ENCODE measurements at places on chromosomes 1 and 21. TPM values are rescaled to one million over a fixed set of nuclear protein-coding genes. Genes with fewer than 3 reads are reported as not detected.

TMEM51 gene
- polyA plus RNA-seq, result 12.6 TPM

IL20 gene
- not detected for polyA plus RNA-seq

ENAH gene
- 33.1 TPM for polyA plus RNA-seq

GNAT2 gene
- polyA plus RNA-seq, result 0.14 TPM

SPRR2G gene
- not detected for polyA plus RNA-seq

DNA sequence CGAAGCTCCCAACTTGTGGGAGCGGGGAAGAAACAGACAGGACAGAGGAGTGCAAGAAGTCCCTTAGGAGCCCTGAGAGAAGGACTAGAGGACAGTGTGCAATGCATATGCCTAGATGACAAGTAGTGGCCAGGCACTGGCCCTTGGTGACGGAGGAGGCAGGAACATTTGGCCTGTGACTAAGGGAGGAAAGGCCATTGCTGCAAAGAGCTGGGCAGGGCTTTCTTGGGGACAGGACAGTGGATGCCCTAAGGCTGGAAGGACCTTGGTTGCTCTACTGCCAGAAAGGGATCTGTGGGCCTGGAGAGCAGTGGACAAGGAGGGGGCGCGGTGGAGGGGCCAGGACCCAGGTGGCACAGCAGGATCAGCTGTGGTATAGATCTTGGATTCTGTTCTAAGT, 481.3 kb downstream of the CAMTA1 start:
- H3K4me3 ChIP-seq, result no peak overlapping the region
- no peaks in the 10 kb centered on the region for H3K36me3 ChIP-seq
- no peaks in the 10 kb centered on the region for H3K4me1 ChIP-seq
- no peak overlapping the region for H3K27ac ChIP-seq
- no peaks in the 10 kb centered on the region for H3K27me3 ChIP-seq

DNA sequence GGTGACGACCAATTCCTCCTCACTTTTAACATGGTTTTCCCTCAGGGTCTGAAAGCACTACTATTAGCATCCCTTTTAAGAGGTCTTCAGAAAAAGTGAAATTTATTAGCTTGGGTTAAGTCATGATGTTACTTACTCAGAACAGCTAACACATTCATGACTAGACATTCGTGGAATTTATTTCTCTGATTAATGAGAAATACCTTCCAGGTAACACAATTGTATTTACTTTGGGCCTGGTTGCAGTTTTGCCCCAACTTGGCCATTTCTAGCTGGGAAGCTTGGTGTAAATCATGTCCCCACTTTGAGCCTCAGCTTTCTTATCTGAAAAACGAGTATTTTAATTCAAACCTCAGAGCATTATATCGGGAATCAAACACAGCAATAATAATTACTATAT, 119.2 kb upstream of the SPATA6 start:
- H3K4me1 ChIP-seq, result peaks cover 8% of the 10 kb centered on the region
- no peak for DNase-seq
- H3K4me3 ChIP-seq, result no peak overlapping the region
- no peaks in the 10 kb centered on the region for H3K27me3 ChIP-seq
- H3K27ac ChIP-seq, result no peak overlapping the region

DNA sequence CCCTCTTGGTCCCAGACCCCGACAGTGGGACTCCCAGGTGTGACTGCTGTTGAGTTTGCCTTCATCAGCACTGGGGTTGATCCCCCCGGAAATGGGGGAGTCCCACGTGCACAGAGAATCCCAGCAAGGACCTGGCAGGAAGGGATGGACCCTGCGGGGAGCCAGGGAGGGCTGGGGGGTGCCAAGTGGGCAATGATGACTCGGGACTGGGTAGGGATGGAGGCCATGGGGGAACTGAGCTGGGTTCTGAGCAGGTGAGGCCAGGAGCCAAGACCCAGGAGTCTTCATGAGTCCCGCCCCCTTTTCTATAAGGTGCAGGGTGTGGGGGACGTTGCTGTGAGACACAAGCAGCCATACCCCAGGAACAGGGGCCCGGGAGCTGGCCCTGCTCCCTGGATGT, 103.8 kb downstream of the CRYAA start:
- H3K27me3 ChIP-seq, result no peaks in the 10 kb centered on the region
- H3K36me3 ChIP-seq, result no peaks in the 10 kb centered on the region
- no peak overlapping the region for H3K4me3 ChIP-seq
- no peaks in the 10 kb centered on the region for H3K4me1 ChIP-seq
- no peak for DNase-seq

- H3K36me3 ChIP-seq, result peaks cover 22% of the 10 kb centered on the region
- no peak overlapping the region for H3K4me3 ChIP-seq
- no peak overlapping the region for H3K27ac ChIP-seq
- peak; percentile 19 for DNase-seq
Measured at GRCh38 chr1:155729031-155729898, 40.4 kb downstream of the DAP3 start.

GRCh38 chr21:38920631-38921398, 115.1 kb downstream of the ETS2 start:
- H3K27me3 ChIP-seq, result no peaks in the 10 kb centered on the region
- H3K4me1 ChIP-seq, result no peaks in the 10 kb centered on the region
- H3K27ac ChIP-seq, result no peak overlapping the region
- no peak for DNase-seq

GRCh38 chr1:37400466-37401225, 73.7 kb upstream of the ZC3H12A start:
- H3K36me3 ChIP-seq, result no peaks in the 10 kb centered on the region
- DNase-seq, result no peak
- no peak overlapping the region for H3K4me3 ChIP-seq
- no peak overlapping the region for H3K27ac ChIP-seq
- H3K4me1 ChIP-seq, result peaks cover under 1% of the 10 kb centered on the region

- H3K27me3 ChIP-seq, result no peaks in the 10 kb centered on the region
- H3K36me3 ChIP-seq, result no peaks in the 10 kb centered on the region
- no peak overlapping the region for H3K4me3 ChIP-seq
- no peaks in the 10 kb centered on the region for H3K4me1 ChIP-seq
- H3K27ac ChIP-seq, result no peak overlapping the region
Measured at GRCh38 chr1:46589529-46589928, 14.5 kb downstream of the MKNK1 start.

DNA sequence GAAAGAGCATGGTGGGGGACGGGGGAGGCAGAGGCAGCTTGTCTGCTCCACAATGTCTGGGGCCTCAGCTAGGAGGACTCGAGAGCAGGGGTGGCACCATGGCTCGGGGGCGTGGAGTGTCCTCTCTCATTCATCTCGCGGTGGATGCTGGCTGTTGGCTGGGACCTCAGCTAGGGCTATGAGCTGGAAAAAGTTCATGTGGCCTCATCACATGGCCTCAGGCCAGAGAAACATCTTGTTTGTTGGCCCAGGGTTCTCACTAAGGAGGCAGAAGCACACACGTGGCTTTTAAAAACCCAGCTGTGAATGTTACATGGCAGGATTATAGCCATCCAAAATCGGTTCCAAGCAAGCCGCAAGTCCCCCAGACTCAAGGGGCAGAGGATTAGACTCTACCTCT, 6.2 kb upstream of the CENPS start:
- DNase-seq, result no peak
- H3K27ac ChIP-seq, result no peak overlapping the region
- peaks cover 17% of the 10 kb centered on the region for H3K36me3 ChIP-seq
- no peaks in the 10 kb centered on the region for H3K4me1 ChIP-seq
- H3K4me3 ChIP-seq, result no peak overlapping the region

DNA sequence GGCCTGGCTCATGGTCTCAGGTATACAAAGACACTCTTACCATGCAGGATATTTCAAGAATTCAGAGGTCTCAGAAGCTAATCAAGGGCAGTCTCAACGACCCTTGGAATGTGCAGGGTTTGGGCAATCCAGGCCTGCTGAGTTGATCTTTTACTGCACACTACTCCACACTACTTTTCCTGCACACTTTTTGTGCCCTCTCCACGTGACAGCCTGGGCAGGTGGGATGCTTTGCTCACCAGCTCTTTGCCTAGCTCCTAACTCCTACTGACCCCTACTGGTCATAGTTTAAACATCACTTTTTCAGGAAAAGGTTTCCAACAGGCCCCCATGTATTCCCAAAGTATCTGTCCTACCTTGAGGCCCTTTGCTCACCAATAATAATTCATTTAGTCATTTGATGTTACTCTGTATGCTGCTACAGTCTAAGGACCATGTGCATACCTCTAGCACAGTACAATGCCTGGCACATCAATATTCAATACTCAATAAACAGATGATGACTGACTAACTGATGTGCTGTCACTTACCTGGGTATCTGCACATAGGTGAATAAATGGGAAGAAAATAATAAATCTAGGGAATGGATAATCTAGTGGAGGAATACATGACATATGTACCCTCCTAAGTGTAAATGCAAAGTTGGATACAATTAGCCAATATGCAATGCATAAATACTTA, 9.6 kb downstream of the DUSP23 start:
- H3K27ac ChIP-seq, result no peak overlapping the region
- DNase-seq, result no peak
- no peaks in the 10 kb centered on the region for H3K27me3 ChIP-seq
- no peak overlapping the region for H3K4me3 ChIP-seq
- H3K36me3 ChIP-seq, result no peaks in the 10 kb centered on the region

GRCh38 chr1:217539510-217539909, 91.4 kb downstream of the GPATCH2 start:
- H3K27me3 ChIP-seq, result no peaks in the 10 kb centered on the region
- H3K27ac ChIP-seq, result no peak overlapping the region
- H3K4me3 ChIP-seq, result no peak overlapping the region
- H3K4me1 ChIP-seq, result no peaks in the 10 kb centered on the region
- no peaks in the 10 kb centered on the region for H3K36me3 ChIP-seq

GRCh38 chr1:18110598-18110939, 3.0 kb downstream of the IGSF21 start:
- H3K4me1 ChIP-seq, result peaks cover 16% of the 10 kb centered on the region
- no peak for DNase-seq
- no peaks in the 10 kb centered on the region for H3K36me3 ChIP-seq
- no peak overlapping the region for H3K27ac ChIP-seq

DNA sequence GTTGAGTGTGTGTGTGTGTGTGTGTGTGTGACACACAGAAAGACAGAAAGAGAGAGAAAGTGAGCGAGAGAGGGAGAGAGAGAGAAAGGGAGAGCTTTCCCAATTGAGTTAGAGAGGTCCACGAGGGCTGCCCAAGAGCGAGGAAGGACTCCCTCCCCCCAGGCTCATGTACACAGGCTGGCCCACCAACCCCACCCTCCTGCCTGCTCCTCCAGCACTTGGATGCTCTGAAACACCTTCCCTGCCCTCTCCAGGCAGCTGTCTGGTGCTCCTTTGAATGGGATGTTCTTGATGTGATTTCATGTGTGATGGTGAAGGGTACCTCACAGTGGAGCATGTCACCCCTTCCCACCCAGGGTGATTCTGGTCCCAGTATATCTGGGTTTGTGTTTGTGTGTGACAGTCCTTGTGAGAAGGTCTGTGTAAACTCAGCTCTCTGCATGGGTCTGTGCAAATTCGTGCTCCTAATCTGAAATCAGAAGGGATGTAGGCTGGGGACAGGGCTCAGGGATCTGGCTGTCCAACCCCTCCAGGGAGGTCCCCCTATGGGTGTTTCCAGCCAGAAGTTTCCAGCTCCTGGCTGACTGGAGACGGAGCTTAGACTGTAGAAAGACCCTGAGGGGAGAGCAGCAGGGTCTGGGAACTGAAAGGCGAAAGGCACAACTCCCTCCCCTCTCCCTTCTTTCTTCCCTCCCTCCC, 6.8 kb upstream of the PEAR1 start:
- H3K27ac ChIP-seq, result no peak overlapping the region
- no peaks in the 10 kb centered on the region for H3K27me3 ChIP-seq
- no peaks in the 10 kb centered on the region for H3K36me3 ChIP-seq
- DNase-seq, result no peak
- H3K4me1 ChIP-seq, result peaks cover 8% of the 10 kb centered on the region

GRCh38 chr1:227888404-227889046, 59.2 kb downstream of the WNT9A start:
- H3K27ac ChIP-seq, result no peak overlapping the region
- peaks cover 5% of the 10 kb centered on the region for H3K4me1 ChIP-seq
- no peak overlapping the region for H3K4me3 ChIP-seq
- H3K36me3 ChIP-seq, result no peaks in the 10 kb centered on the region
- no peak for DNase-seq

- no peaks in the 10 kb centered on the region for H3K36me3 ChIP-seq
- no peaks in the 10 kb centered on the region for H3K27me3 ChIP-seq
- no peak overlapping the region for H3K4me3 ChIP-seq
- no peak for DNase-seq
- peaks cover 2% of the 10 kb centered on the region for H3K4me1 ChIP-seq
Measured at GRCh38 chr1:14887044-14887566, 266.4 kb upstream of the TMEM51 start.

DNA sequence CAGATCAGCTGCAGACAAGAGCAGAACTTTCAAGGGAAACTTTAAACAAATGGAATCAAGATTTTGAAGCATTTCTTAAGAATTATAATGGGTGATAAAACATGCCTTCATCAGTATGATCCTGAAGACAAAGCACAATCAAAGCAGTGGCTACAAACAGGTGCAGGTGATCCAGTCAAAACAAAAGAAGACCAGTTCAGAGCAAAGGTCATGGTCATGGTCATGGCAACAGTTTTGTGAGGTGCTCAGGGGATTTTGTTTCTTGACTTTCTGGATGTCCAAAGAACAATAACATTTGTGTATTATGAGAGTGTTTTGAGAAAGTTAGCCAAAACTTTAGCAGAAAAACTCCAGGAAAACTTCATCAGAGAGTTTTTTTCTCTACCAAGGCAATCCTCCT, 681.7 kb upstream of the PTBP2 start:
- H3K36me3 ChIP-seq, result no peaks in the 10 kb centered on the region
- no peak overlapping the region for H3K27ac ChIP-seq
- H3K4me1 ChIP-seq, result no peaks in the 10 kb centered on the region
- H3K27me3 ChIP-seq, result no peaks in the 10 kb centered on the region

DNA sequence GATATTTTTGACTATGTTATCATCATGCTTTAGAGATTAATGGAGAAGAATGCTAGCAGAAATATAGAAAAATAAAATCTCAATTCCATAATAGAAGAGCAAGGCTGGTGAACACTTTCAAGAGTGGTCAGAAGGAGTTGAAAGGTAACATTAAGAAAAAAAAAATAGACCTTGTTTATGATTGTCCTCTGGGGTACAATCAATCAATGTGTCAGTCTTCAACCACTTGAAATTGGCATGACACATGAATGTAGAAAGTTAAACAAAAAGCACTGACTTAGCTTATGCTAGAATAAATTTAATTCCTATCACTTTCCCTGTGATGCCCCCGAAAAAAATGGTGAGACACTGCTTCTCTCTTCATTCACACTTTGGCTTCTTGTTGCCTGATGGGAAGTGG, 750.3 kb upstream of the ADGRL2 start:
- no peaks in the 10 kb centered on the region for H3K36me3 ChIP-seq
- no peaks in the 10 kb centered on the region for H3K4me1 ChIP-seq
- no peaks in the 10 kb centered on the region for H3K27me3 ChIP-seq
- no peak overlapping the region for H3K4me3 ChIP-seq
- no peak for DNase-seq

- peaks cover 8% of the 10 kb centered on the region for H3K4me1 ChIP-seq
- DNase-seq, result no peak
- H3K4me3 ChIP-seq, result peak overlapping the region; percentile 23
- H3K27ac ChIP-seq, result no peak overlapping the region
- no peaks in the 10 kb centered on the region for H3K36me3 ChIP-seq
- peaks cover 36% of the 10 kb centered on the region for H3K27me3 ChIP-seq
Measured at GRCh38 chr1:203513585-203514031, 19.7 kb downstream of the OPTC start.

All from H1 (cell line).